HFFc6 (cell line): ENCODE measurements at places on chromosomes 7 and 10.

DNA sequence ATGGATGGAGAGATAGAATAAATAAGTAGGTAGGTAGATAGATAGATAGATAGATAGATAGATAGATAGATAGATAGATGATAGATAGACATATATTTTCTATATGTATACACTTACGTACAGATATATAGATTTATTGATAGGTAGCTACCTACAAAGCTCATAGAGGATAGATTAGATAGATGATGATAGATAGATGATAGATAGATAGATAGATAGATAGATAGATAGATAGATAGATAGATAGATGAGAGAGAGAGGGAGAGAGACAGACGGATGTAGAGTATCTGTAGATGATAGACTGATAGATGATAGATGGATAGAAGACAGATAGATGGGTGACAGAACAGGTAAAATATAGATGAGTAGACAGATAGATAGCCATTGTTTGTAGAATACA lies 191.3 kb upstream of the PFKP start:
- H3K27ac ChIP-seq, result no peak overlapping the region
- H3K27me3 ChIP-seq, result peaks cover 2% of the 10 kb centered on the region
- DNase-seq, result no peak
- H3K36me3 ChIP-seq, result no peaks in the 10 kb centered on the region

DNA sequence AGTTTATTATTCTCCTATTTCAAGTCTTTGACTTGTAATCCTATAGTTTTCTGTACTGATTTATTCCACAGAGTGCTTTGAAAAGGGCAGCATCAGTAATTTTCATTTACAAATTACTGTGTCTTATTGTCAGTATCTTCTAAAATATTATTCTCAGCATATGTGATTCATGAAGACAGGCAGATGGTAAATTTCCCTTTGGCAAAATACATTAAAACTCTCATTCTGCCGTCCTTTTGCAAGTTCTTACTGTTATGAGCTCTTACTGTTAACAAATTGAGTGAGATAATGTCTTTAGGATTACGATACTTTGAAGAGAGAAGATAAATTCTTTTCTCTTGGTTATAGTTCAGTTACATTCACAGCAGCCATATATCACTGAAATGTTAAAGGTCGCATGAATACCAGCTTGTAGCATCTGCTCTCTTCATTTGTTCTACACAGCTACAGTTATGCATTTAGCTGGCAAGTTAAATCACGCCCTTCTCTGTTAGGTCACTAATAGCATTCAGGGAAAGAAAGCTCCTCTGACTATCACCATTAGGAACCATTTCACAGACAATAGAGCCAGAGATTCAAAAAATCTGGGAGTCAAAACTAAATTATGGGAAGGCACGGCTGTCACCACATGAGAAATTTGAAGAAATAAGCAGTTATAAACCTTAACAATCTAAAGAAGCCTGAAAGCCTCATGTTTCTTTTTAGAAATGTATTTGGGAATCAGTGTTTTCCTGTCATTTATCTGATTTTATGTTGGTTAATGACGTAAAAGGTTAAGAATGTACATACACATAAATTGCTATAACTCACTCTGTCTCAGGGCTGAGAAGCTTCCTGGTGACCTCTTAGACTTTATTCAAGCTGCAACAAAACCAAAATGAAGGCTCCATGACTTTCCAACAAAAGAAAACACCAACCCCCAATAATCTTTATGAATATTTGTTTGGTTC lies 109.6 kb upstream of the SP4 start:
- H3K27ac ChIP-seq, result no peak overlapping the region
- no peaks in the 10 kb centered on the region for H3K4me1 ChIP-seq
- no peak overlapping the region for H3K4me3 ChIP-seq
- no peaks in the 10 kb centered on the region for H3K36me3 ChIP-seq
- no peak for DNase-seq
- no peaks in the 10 kb centered on the region for H3K27me3 ChIP-seq

DNA sequence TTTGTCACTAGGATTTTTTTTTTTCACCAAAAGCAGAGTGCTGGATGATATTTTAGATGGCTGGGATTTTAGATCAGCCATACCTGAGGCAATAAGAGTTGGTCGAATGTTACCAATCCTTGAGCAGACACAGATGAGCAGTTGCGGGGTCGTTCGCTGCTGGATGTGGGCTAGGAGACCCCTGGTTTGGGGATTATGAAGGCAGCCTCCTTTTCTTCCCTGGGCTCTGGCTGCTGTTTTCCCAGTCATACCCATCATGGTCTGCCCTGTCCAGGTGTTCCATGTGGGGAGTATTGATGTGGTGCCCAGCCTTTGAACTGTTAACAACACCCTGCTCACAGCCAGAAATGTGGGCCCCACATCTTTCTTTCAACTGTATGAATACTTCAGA lies 5.0 kb downstream of the PTPRE start:
- no peak overlapping the region for H3K4me3 ChIP-seq
- no peak for DNase-seq
- no peaks in the 10 kb centered on the region for H3K36me3 ChIP-seq
- no peaks in the 10 kb centered on the region for H3K4me1 ChIP-seq
- no peak overlapping the region for H3K27ac ChIP-seq

DNA sequence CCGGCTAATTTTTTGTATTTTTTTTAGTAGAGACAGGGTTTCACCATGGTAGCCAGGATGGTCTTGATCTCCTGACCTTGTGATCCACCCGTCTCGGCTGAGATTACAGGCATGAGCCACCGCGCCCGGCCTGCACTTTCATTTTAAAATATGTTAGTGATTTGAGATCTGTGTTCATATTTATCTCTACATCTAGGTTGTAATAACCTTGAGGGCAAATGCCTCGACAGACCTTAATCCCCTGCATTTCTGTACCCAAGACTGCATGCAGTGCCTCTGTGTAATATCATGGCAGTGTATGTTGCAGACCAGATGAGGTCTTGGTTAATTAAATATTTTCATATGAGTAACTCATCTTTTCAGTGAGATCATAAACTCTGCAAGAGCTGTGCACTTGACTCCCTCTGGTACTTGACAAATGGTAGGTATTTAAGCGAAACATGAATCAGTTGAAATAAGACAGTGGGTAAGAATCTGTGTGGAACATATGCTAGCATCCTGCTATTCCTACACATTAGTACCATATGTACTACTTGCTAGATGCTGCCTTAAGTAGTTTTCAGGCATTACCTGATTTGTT lies 673.9 kb upstream of the ANKRD30A start:
- H3K36me3 ChIP-seq, result no peaks in the 10 kb centered on the region
- DNase-seq, result no peak
- H3K4me1 ChIP-seq, result no peaks in the 10 kb centered on the region
- no peak overlapping the region for H3K27ac ChIP-seq
- peaks cover 2% of the 10 kb centered on the region; the same call in 1 of the 2 replicates for H3K27me3 ChIP-seq

DNA sequence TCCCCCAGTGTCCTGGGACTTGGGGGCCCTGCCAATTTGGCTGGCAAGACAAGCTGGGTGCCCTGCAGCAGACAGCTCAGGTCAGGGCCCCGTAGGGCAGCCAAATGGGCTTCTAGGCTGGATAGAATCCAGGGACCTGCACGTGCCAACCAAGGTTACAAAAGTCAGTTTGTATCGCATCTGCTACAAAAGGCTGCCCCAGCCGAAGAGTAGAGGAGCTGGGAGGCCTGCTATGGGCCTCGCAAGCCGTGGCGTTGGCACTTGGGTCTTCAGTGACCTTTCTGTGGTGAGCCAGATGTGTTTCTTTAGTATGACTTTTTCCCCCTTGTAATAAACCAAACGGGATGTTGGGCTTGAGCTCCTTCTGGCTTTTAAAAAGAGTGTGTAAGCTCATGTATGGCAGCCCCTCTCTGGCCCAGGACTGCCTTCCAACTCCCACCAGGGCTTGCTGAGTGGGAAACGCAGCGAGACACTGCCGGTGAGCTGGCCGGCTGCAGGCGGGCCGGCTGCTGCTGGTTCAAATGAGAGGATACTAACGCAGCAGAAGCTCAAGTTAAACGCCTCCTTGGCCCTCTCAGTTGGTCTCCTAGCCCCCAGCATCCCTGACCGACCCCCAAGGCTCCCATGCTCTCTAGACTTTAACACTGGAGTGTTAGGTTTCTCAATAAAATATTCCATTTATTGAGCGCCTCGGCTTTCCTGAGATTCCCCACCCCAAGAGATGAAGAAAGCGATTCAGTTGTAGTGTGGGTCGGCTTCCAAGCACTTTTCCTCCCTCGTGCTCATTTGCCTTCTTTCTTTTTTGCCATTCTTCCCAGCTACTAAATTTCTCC lies 3.1 kb upstream of the HOXA10 start:
- DNase-seq, result no peak
- peaks cover 43% of the 10 kb centered on the region for H3K36me3 ChIP-seq
- peak overlapping the region; percentile 93 for H3K4me3 ChIP-seq
- H3K4me1 ChIP-seq, result peaks cover 60% of the 10 kb centered on the region

GRCh38 chr10:11772575-11773288 lies 30.6 kb downstream of the ECHDC3 start:
- H3K4me1 ChIP-seq, result peaks cover 10% of the 10 kb centered on the region
- H3K27me3 ChIP-seq, result peaks cover 20% of the 10 kb centered on the region
- H3K36me3 ChIP-seq, result no peaks in the 10 kb centered on the region
- H3K27ac ChIP-seq, result no peak overlapping the region
- DNase-seq, result no peak

DNA sequence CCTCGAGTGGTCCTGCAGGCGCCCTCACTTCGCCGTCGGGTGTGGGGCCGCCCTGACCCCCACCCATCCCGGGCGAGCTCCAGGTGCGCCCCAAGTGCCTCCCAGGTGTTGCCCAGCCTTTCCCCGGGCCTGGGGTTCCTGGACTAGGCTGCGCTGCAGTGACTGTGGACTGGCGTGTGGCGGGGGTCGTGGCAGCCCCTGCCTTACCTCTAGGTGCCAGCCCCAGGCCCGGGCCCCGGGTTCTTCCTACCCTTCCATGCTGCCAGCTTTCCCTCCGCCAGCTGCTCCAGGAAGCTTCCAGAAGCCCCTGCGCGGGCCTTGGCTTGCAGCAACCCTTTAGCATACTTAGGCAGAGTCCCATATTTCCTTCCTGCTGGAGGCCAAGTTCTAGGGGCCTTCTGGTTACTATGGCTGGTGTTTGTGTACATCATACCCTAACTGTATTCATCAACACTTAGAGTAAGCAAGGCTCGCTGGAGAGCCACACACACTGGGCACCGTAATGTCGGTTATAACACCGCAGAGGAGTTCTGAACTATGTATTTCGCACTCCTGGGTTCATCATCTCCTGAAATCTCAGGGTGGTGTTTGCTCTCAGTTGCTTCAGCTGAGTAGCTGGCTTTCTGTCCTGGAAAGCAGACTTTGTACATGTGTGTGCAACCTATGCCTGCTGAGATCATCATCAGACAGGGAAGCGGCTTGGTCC lies 471 bp downstream of the MGMT start:
- peaks cover 18% of the 10 kb centered on the region; the same call in 1 of the 2 replicates for H3K4me1 ChIP-seq
- DNase-seq, result no peak
- H3K27ac ChIP-seq, result peak overlapping the region; percentile 52
- no peaks in the 10 kb centered on the region; the same call in 1 of the 2 replicates for H3K27me3 ChIP-seq

DNA sequence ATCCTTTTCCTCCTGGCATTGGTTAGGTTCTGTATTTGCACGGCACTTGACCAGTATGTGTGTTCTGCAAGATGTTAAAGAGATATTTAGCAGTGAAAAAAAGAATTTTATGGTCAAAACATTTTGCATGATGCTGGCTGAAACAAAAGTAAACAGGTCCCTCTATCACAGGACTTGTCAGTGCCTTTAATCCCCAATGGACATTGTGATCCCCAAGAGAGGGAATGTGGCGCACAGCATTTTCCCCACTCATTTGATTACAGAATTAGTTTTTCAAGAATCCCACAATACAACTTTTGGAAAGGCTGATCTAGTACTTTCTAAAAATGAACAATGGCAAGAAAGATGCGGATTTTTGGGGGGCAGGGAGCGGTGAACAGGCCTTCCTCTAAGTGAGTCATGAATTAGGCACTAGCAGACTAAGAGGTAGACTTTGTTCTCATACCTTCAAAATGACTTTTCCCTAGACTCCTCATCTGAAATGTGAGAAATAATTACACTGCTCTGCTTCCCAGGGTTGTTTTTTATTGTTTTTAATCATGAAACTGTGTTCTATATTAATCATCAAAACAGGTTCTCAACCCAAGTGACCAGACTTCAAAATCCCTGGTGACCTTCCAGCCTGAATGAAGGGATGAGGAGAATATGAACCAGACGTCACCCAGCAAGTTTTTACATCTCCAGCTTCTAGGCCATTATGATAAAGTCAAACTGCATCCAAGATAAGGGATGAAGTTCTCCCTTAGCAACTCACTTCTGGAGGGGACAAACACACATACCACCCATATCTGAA lies 8.6 kb downstream of the FBXW4 start:
- H3K4me1 ChIP-seq, result peaks cover 91% of the 10 kb centered on the region
- peaks cover 32% of the 10 kb centered on the region for H3K36me3 ChIP-seq
- peak overlapping the region; percentile 50 for H3K4me3 ChIP-seq
- DNase-seq, result peak; percentile 47

DNA sequence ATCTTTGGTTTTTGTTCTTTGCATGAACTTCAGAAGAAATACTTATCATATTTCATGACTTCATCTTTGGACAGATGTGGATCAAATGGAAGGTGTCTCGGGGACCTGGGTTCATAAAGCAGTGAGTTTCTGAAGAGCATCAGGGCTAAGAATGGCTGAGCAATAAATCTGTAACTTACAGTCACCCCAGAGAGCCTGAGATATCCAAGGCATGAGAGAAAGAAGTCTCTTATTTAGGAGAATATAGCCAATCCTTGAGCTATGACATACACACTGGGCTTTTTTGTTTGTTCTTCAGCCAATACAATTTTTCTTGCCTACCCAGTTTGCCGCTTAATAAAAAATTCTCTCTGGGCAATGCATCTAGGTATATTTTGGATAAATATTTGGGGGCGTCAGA lies 252.6 kb upstream of the INHBA start:
- DNase-seq, result no peak
- H3K36me3 ChIP-seq, result no peaks in the 10 kb centered on the region
- H3K4me1 ChIP-seq, result peaks cover 31% of the 10 kb centered on the region
- peak overlapping the region; percentile 79 for H3K4me3 ChIP-seq
- H3K27ac ChIP-seq, result peak overlapping the region; percentile 79

- H3K4me3 ChIP-seq, result no peak overlapping the region
- H3K27me3 ChIP-seq, result peaks cover 2% of the 10 kb centered on the region
- peak overlapping the region; percentile 16; the same call in 1 of the 2 replicates for H3K27ac ChIP-seq
Observed at GRCh38 chr7:5193880-5194279, 3.8 kb downstream of the WIPI2 start.

- DNase-seq, result no peak
- H3K27ac ChIP-seq, result no peak overlapping the region
- peaks cover 31% of the 10 kb centered on the region for H3K4me1 ChIP-seq
Observed at GRCh38 chr7:84091318-84091717, 103.3 kb downstream of the SEMA3A start.

GRCh38 chr10:71432956-71433767 lies 36.4 kb downstream of the CDH23 start:
- no peaks in the 10 kb centered on the region for H3K36me3 ChIP-seq
- H3K27ac ChIP-seq, result no peak overlapping the region
- H3K4me3 ChIP-seq, result no peak overlapping the region
